ENCODE measurements at places on chromosomes 12 and 14. TPM values are rescaled to one million over a fixed set of nuclear protein-coding genes. Genes with fewer than 3 reads are reported as not detected.

DNA sequence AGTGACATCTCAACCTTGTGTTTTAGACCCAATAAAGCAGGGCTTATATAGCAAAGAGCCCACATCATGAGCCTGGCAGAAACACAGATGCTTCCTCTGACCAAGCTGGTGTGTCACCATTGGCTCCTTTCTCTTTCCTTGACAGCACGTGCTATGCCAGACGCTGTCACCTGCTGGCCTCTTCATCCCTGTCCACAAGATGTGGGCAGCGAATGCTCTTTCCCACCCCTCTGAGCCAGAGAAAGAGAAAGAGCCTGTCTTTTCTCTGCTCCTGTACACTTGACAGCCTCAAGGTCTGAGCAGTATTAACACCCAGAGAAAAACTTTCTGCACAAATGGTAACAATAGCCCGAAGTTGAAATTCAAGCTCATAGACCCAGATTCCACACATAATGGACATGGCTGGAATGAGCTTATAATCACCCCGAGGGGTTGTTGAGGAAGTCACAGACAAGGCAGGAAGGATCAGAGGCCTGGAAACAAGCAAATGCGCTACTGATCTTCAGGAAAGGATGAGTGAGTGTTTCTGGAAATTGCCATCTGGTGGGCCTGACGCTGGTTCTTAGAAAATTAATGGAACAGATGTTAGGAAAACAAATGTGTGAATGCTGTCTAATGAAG, 8.9 kb downstream of the TGFB3 start:
- no peak for DNase-seq

DNA sequence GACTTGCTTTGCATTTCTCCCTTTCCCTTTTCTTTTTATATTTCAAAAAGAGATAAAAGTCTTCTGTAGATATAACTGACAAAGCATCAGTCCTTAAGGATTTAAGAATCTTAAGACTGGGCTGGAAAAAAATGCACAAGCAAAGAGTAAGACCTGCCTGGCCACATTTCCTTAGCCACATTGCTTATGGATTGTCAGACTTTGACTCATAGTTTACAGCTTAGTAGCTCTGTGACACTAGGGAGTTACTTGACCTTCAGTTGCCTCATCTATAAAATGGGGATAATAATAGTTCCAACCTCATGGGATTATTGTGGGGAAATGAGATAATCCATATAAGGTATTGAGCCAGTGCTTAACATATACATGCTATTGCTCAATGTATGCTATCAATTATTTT, 66.4 kb upstream of the STK38L start:
- peak; percentile 46 for DNase-seq

GRCh38 chr14:79680087-79680486, 531.2 kb downstream of the DIO2 start:
- no peak for DNase-seq

GRCh38 chr12:108633534-108634248, at the start of gene SELPLG:
SELPLG (minus strand) TSS chr12:108633894; CDS start chr12:108624307, 9,587 bp downstream.
- DNase-seq: no peak

GRCh38 chr14:88746052-88746451, 46.7 kb downstream of the EML5 start:
- no peak for DNase-seq

The ADAM21 gene
- total RNA-seq: 0.37 TPM

GRCh38 chr12:92118826-92119536, 26.7 kb downstream of the BTG1 start:
- DNase-seq: no peak

DNA sequence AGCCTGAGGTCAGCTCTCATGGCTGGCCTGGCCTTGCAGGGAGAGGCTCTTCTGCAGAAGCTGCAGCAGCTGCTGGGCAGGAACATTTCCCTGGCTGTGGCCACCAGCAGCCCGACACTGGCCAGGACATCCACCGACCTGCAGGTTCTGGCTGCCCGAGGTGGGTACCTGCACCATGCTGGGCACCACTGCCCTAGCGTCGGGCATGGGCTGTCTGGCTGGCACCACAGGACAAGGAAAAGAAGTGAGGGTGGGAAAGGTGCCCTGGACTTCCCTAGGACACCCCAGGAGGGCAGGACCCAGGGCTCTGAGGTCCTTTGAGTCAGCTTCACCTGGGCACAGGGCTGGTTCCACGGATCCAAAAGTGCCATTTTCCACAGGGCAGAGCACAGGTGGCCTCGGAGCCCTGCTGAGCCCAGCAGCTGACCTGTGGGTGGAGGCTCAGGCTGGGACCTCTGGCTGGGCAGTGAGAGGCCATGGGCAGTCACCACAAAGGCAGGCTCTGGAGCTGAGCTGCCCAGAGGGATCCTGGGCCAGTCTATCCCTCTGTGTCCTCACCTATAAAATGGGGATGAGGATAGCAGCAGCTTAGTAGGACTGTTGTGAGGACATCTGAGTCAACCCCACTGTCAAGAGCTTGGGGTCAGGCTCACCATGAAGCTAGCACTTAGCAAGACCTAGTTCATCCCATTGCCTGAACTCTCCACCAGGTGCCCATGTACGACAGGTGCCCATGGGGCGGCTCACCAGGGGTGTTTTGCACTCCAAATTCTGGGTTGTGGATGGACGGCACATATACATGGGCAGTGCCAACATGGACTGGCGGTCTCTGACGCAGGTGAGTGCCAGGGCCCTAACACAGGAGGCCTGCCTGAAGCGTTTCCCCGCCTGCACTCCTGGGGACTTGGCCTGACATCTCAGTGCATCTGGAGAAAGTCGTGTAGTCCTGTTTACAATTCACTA, 4.9 kb downstream of the PLD4 start:
- DNase-seq: no peak

GRCh38 chr12:116591855-116592637, 32.9 kb downstream of the MAP1LC3B2 start:
- DNase-seq: no peak

DNA sequence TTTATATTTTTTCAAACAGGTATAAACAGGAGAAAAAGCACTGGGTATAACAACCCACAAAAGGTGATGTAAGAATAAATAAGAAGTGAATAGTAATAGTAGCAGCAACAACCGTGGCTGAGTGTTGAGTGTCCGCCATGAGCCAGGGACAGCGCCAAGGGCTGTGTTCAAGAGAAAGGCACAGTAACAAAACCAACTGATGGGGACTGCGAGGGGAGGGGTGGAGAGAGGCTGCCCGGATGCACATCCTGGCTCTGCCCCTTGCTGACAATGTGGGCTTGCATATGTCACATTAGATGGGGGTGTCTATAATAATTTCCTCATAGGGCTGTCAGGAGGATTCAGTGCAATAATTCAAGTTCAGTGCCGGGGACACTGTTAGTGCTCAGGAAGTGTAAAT, 912.4 kb downstream of the VRK1 start:
- no peak for DNase-seq

DNA sequence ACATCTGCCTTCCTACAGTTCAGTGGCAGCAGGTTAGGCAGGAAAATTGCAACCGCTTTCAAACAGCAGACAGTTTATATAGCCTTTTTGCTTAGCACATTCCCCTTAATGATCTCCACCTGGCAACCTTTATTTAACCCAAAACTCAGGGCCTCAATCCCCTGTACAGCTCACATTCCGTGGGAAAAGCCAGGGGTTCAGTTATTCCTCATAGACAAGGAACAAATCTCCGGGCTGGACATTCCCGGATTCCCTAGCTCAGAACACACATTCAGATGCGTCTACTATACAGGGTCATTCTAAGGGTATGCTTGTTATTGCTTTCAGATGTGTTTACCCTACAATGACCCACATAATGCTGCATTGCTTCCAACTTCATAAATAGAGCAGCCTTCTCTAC, 73.8 kb upstream of the DCN start:
- no peak for DNase-seq

DNA sequence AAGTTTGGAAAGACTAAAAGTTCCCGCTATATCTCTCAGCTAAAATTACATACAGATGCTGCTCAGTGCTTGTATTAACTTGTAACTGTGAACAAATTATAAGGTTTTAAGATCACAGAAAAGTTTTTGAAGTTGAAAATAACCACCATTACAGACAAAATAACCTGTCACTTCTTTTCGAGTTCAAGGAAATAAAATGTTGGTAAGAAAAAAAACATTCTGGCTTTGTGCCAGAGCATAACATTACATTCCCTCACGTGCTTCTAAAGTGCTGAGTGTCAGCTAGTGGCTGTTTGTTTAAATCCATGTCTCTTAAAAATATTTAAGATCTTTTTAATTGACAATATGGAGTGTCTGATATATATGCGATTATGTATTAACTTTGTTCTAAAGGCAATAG, 27.2 kb upstream of the ADAMTS20 start:
- peak; percentile 11 for DNase-seq

DNA sequence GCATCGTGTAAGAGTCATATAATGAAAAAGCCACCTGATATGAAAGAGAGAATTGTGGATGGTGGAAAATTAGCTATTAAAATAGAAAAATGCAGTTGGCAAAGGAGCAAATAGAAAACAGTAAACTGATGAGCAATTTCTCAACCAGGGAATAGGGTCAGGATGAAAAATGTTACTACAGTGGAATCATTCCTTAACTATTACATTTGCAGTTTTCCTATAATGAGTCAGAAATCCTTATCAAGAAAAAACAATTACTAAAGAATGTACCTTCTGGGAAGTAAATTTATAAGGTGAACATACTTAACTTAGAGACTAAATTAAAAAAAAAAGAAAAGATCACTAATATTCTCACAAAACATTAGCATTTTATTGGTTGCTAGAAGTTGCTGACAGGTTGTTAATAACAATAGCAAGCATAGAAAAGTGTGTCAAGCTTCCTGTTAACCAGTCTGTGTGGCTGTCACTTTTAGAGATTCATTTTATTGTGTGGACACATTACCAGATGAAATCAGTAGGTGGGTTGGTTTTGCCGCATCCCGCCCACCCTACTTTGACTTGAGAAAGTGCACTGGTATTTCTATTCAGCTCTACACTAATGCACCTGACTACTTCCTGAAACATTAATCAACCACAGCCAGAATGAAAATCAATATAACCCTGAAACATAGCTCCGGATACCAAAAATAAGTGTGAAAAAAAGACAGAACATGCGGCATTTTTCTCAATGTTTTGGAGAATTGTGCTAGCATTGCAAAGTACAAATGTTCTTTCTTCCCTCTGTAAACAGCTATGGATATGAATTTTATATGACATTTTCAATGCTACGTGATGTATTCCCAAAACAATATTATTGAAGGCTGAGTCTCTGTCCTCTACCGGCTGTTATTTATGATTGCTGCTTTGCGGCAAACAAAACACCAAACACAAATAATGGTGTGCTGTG, 576.7 kb downstream of the SLC16A7 start:
- no peak for DNase-seq

The TTC6 gene
- total RNA-seq: 0.96 TPM

DNA sequence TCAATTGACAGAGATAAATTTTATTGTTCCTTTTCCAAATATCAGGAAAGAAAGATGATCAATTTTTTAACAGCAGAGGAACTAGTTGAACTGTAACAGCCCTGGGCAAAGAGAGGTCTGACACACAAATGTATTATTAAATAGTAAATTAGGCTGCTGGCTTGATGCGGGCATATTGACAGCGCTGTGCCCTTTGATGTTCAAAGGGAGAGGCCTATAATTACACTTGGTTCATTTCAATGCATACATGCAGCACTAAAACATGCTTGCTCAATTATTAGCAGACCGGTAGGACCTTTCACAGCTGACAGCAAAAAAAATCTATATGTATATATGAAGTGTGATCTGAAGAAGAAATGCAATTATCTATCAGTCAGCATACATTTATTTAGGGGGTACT, 219.8 kb downstream of the SLC2A13 start:
- no peak for DNase-seq
